ENCODE measurements at places on chromosomes 2 and 18.

DNA sequence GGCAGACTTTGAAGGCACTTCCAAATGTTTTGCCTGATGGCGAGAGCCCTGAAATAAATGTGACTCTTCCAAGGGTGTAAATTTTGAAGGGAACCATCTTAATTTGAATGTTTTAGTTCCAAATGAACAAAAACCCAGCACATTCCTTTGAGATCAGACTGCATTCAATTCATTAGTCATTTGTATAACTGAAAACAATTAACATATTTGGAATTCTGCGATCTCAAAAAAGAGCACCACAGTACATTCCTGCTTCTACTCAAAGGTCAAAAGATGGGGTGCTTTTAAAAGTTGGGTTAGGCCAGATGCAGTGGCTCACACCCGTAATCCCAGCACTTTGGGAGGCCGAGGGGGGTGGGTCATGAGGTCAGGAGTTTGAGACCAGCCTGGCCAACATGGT lies 38.2 kb upstream of the CHRNA1 start:
- no peak for DNase-seq

- DNase-seq: no peak
These were observed 485.2 kb downstream of the TRIB2 start for GRCh38 chr2:13201924-13202323.

- DNase-seq: no peak
These were observed 364.8 kb upstream of the GALNT5 start for GRCh38 chr2:156892467-156893281.

GRCh38 chr2:86243272-86243671 lies 44.0 kb downstream of the MRPL35 start:
- no peak for DNase-seq

- no peak for DNase-seq
These were observed 104.4 kb downstream of the ASXL3 start for GRCh38 chr18:33682436-33682835.

GRCh38 chr18:48948112-48949049 lies 2.4 kb downstream of the SMAD7 start:
- peak; percentile 58 for DNase-seq

DNA sequence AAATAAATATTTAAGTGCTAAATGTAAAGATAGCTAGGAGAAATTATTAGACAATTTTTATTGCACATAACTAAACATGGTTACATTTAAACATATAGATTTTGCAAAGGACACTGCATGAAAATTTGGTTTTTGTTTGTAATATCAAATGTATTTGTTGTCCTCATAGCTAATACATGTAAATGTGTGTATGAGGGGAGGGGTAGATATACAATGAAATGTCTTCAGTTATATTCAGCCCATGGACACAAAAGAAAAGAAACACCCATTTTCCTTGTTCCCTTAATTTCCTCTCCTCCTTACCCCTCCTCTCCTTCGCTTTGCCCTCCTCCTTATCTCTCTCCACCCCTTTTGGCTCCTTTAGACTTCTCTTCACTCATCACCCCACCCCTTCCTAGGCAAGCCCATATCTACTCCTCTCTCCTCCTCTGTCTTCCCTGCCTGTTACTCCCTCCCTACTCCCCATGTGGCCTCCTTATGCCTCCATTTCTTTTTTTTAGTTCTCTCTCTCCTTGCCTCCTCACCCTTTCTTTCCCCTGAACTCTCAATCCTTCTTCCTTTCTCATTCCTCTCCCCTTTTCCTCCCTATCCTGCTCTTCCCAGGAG lies 1.4 kb downstream of the COL3A1 start:
- DNase-seq: no peak

DNA sequence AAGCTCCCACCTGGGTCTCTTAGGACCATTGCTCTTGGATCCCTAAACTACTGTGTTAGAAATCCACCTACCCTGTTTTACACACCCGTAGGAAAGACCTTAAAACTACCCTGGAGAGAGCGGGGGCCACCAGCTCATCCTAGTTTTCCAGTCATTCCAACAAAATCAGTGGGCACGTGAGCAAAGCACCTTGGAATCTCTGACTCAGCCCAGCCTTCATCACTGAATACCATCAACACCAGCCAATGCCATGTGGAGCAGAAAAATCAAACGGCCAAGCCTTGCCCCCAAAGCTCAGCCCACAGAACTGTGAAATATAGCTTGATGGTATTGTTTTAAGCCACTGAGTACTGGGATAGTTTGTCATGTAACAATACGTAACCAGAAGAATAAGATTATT lies 449.7 kb upstream of the CHAC2 start:
- no peak for DNase-seq

DNA sequence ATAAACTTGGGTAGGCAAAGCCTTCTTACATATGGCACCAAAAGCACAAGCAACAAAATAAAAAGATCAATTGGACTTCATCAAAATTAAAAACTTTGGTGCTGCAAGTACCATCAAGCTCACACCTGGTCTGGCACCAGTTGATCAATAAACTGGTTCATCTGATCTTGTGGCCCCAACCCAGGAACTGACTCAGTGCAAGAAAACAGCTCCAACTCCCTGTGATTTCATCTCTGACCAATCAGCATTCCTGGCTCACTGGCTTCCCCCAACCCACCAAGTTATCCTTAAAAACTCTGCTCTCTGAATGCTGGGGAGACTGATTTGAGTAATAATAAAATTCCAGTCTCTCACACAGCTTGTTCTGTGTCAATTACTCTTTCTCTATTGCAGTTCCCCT lies 8.4 kb downstream of the EPG5 start:
- DNase-seq: no peak

GRCh38 chr2:233082931-233083755 lies 23.0 kb downstream of the INPP5D start:
- no peak for DNase-seq

DNA sequence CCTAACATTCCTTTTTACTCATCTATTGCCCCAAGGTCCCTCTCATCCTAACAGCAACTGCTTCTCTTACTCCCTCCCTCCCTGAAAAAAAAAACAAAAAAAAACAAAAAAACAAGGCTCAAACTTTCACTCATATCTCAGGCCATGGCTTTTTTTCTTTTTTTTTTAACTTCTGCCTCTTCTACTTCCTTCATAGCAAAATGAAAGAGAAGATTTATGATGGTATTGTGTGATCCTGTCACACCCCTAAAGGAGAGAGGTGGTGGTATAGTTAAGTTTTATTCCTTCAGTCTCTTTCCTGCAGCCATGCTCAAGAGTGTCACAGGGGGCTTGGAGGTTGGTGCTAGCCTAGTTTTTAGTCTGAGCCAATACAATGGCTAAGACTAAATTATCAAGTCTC lies 21.5 kb upstream of the EPC2 start:
- no peak for DNase-seq

DNA sequence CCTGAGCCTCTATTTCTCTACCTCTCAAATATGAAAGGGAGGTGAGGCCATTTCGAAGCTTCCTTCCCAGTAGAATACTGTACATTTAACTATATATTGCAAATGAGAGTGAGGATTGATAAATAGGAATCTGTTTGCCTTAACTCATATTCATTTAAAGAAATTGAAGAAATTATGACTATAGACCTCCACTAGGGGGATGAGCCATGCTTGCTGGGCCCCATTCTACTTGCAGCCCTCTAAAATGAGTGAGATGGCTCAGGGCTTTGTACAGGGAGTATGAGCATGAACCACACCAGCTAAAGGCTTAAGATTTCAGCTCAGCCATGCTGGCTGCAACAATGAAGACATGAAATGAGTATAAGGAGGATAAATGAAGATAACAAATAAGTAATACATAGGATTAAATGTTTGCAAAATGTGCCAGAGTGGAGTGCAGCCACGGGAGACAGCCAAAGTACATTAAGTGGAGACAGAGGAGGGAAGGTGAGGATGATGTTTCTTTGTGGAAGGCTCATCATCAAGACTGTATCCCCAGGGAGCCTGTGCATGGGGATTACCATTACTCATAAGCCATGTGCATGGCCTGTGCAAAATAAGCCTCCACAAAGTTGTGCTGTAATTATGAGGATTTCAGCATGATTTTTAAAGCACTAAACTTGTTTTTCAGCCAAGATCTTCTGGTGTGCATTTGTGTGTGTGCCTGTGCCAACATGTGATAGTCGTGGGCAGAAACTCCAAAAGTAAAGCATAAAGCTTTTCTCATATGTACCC lies 300.8 kb downstream of the CNTNAP5 start:
- no peak for DNase-seq

- DNase-seq: no peak
These were observed 112.2 kb downstream of the ALPK2 start for GRCh38 chr18:58516514-58517285.

DNA sequence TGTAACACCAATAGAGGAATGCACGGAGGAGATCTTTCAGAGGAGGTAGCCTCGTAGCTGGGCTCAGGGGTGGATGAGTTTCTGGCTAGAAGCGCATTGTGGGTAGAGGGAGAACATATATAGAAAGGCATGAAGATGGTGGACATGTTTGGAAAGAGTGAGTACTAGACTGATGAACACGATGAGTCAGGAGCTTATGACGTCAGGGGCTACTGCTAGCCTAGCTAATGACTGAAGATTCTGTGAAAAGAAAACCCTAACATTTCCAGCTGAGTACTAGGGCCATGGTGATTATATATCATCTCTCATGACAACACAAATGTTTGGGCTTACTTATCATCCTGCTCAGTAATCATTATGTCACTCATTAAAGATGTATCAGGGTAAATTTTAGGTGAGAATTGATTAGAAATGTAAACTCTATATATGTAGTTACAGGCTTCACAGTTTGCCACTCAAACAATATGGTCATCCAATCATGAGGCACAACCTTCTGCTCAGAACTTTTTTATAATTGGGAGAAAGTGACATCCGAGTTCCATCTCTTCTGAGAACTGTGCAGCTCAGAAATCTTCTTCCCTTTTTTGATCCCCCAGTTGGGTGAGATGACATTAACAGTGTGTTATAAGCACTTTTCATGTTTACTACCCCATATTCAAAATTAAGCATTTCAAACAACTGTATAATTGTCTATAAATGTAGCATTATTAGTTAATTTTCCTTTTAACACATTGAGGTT lies 22.2 kb upstream of the IL1RN start:
- peak; percentile 22 for DNase-seq

- DNase-seq: no peak
These were observed 69.2 kb downstream of the B3GNT2 start for GRCh38 chr2:62265106-62265505.

GRCh38 chr2:43132683-43133301 lies 93.6 kb downstream of the ZFP36L2 start:
- no peak for DNase-seq

GRCh38 chr2:239181903-239182581 lies 218.8 kb downstream of the HDAC4 start:
- no peak for DNase-seq

DNA sequence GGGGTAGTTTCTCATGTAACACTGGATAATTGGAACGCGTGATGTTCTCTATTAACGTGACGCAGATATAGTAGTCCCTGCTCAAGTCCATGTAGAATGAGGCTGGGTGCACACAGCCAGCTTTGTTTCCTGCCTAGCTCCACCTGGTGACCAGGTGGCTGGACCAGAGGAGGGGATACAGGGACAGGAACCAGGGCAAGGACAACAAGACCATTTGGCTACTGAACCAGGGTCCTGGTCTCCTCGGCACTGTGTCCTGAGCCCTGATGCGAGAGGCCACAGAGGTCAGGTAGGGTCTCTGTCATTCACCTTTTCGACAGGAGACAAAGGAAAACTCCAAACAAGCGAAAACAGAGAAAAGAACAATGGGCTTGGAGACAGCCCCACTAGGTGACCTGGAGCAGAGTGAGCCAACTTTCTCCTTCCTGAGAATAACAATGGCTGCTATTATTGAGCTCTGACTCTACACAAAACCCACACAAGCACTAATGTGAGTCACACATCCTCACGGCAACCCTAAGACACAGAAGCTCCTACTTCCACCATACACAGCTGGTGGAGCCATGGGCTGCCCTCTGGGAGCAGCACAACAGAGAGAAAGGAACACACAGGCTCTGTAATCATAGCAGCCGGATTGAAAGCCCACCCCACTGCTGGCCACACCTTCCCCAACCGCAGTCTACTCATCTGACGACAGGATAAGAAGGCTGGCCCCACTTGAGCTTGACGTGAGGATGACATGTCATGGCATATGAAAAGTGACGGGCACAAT lies 67.3 kb upstream of the TEX51 start:
- DNase-seq: no peak

DNA sequence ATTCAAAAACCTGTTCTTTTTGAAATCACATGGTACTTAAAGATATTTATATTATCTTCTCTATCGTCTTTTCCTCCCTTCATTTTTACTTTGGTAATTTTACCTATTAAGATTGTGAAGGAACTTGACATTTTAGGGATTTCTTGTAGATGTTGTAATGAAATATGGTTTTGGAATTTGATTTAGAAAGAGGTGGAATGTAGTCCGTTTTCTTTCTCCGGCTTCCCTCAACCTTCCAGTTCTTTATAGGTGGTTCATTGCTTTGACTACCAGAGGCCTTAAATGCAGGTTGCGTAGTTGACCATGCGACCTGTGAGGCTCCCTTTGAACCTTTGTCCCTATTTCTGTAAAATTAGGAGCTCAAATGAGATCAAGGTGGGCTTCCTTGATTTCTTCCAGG lies 24.5 kb downstream of the ITGA6 start:
- DNase-seq: no peak

DNA sequence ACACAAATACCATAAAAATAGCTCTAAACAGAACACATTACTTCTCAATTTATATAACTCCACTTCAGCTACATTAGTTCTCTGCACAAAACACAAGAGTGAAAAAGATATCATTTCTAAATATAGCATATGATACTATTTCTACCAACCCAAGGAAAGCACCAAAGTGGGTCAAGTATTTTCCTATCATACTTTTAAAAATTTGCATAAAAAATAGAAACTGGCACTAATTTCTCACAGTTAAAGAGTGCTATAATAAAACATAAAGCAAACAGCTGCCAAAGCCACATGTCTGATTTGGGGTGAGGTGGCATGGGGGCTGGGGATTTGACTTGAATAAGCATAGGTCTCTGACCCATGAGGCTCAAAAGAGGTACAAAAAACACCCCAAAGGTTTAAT lies 61.5 kb downstream of the BARD1 start:
- no peak for DNase-seq

DNA sequence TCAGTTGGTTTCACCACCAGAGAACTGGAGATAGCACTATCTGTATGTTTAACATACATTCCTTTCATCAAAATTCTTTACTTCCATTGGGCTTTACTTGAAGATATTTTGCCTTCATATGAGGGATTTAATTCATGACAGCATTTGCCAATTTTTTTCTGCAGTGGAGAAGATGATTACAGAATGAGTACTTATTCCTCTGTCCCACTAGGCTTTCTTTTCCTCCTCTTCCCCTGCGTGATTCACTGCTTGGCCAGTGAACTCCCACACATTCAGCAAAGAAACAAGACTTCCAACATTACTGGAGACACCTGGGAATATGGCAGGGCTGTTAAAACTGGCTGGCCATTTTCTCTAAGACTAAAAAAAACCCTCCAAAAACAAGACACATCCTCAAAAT lies 425.8 kb upstream of the KCNH7 start:
- no peak for DNase-seq

- DNase-seq: no peak
These were observed 37.7 kb upstream of the NEMP2 start for GRCh38 chr2:190572246-190572645.

All from CD4-positive, alpha-beta T cell treated with Interleukin-2 at 100 ng/mL for 4 hours (primary cell).